CD8-positive, alpha-beta T cell (primary cell): ENCODE measurements at places on chromosomes 3 and 15.

DNA sequence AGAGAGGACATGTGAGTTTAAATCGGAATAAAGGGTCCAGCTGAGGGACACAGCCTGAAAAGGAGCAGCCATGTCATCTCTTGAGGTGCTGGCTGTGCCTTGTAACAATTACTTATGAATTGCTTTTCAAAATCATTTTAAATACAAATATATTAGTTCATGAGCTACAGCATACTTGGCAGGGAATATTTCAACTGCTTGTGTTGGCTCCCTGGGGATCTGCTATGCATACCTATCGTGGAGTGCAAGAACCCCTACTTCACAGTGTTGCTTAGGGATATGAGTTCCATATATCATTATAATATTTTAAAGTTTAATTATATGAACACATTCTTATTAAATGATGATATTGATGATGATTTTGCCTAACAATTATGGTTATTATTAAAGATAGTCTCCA, 19.1 kb upstream of the P2RY14 start:
- no peak for DNase-seq

DNA sequence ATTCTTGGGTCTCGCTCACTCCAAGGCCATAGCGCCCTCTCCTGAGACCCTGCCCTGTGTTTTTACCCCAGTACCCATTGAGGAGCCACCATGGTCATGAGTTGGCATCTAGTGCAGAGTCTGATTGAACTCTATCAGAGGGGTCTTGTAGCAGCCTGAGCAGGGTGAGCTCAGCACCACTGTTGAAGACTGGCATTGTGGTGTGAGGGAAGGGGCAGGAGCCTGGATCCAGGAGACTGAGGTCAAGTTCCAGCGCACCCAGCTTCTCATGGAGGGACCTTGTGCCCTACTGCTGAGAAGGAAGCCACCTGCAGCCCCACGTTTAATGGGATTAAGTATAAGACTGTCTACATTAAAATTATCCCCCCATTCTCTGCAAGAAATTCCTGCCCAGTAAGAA, 65.8 kb upstream of the LARS2 start:
- DNase-seq: no peak

GRCh38 chr3:12752809-12753208, 6.2 kb downstream of the TMEM40 start:
- no peak for DNase-seq

DNA sequence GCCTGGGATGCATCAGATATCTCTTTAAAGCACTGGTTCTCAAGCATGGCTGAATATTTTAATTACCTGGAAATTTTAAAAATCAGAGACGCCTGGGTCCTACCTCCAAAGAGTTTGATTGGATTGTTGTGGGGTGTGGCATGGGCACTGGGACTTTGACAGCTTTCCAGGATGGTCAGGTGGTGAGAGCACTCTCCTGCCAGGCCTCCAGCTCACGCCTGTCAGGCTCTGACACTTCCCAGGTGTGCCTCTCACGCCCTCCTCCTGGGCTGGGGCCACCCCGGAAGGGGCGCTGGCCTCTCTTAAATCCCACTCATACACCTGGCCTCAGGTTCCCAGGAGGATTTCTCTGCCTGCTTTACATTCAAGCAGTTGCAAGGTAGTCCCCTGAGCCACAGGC, 48.5 kb downstream of the AMOTL2 start:
- DNase-seq: no peak

DNA sequence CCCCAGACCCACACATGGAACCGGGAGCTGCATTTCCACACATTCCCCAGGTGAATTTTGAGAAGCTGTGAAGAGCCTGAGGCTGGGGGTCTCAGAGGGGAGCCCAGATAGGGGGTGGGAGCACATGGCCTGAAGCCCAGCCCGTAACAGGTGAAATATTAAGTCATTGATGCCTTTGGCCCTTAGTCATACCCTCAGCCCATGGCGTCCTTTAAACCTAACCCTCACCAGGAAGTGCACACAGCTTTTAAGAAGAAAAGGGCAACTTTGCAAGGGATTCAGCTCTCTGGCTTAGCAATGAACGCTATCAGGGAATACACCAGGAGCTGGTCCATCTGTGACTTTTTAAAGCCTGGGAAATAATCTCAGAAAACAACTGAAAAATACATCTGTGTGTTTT, 40.6 kb downstream of the WNT7A start:
- DNase-seq: no peak

- no peak for DNase-seq
Observed at GRCh38 chr15:64502551-64502950, 42.2 kb downstream of the ZNF609 start.

DNA sequence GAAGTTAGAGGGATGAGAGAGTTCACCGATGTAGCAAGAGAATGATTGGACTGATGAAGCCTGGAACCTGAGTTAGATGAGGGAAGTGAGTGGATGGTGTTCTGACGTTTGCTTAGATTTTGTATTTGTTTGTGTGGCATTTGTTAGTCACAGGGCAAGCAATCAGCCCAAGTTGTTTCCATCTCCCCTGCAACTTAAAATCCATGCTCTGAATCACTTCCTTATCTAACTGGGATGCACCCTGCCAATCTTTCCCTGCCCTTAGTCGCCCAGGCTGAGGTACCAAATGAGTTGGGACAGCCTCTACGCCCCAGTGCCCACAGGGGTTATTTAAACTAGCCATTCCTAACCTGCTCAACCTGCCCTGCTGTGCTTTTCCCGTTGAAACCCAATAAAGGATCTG, 12.6 kb downstream of the PAQR5 start:
- no peak for DNase-seq

- no peak for DNase-seq
Observed at GRCh38 chr3:196662033-196662432, 22.5 kb downstream of the NRROS start.

DNA sequence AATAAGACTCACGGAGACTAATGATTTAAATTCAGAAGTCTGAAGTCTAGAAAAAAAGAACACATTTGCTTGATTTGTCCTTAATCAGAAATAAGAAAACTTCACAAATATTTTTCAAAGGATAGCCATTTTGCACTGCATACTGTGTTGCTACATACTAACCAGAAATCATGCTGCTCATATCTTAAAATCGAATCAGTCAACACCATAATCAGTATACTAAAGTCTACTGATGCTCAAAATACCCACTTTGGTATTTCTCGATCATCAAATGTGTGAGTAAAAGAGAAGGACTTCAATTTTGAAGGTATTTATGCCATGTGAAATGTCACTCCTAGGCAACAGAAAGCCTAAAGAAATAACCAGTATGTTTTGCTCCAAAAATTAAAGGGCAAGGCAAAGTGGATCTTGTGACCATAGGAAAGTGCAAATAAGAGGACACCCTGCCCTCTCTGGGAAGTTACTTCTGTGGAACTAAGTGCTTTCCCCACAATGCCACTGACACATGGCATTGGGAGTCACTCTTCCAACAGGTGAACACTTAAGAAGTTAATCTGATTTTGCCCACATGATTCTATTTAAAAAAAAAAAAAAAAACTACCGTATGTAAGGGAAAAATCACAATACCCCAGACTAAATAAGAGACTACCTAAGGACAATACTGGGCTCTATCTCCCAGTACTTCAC, 2.7 kb downstream of the LRIG1 start:
- no peak for DNase-seq

- no peak for DNase-seq
Observed at GRCh38 chr3:11254876-11255275, 17.3 kb upstream of the ATG7 start.

DNA sequence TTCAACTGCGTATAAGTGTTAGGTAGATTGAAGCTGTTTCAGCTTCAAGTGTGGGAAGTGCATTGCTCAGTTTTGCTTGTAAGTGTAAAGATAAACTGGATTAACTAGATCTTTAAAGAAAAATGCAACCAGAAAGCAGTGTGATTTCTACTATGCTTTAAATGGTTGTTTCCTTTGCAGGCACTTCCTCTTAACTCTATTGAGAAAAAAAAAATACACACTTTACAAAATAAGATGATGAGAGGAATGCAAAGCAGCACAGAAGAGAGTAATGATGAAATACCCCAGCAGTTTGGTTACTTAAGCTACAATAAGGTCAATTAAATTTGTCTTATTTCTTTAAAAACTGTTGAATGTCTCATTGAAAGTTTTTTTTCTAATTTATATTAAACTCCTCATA, 40.8 kb downstream of the DPH6 start:
- no peak for DNase-seq

DNA sequence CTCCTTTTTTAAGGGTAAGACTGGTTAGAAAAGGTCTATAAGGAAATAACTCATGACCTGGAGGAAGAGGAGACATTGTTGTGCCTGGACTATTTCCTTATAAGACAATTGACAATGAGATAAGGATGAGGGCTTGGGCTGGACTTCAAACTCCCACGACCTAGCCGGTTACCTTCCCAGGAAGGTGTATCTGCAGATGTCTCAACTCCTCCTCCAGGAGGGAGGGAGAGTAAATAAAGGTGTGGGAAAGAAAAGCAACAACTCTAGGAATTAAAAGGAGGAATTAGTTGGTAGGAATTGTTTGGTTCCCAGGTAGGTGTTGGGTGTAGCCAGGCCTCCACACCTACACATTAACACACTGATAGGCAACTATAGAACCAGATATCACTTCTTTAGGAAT, 97.8 kb upstream of the TBL1XR1 start:
- no peak for DNase-seq

- DNase-seq: no peak
Observed at GRCh38 chr15:32942401-32942841, 224.6 kb downstream of the GREM1 start.

- no peak for DNase-seq
Observed at GRCh38 chr15:65233696-65234095, 22.4 kb upstream of the CILP start.

GRCh38 chr3:175312791-175313190, 453.7 kb downstream of the NAALADL2 start:
- no peak for DNase-seq

GRCh38 chr3:38131621-38132369, 5.1 kb downstream of the ACAA1 start:
- DNase-seq: no peak
